ENCODE measurements at places on chromosomes 5 and 9. TPM values are rescaled to one million over a fixed set of nuclear protein-coding genes. Genes with fewer than 3 reads are reported as not detected.

SAPCD2 gene
- 0.12 TPM for total RNA-seq

FAM240B gene
- not detected for total RNA-seq

SLC6A7 gene
- total RNA-seq, result not detected

MXD3 gene
- total RNA-seq, result 1.7 TPM

ALDH1A1 gene
- total RNA-seq, result 23.3 TPM

FGF1 gene
- 43.6 TPM for total RNA-seq

SPZ1 gene
- not detected for total RNA-seq

CDKN2B-AS1 gene
- total RNA-seq, result 0.17 TPM

HMCN2 gene
- 7.3 TPM for total RNA-seq

SLC34A1 gene
- not detected for total RNA-seq

C7 gene
- 199 TPM for total RNA-seq

ADAMTS12 gene
- total RNA-seq, result 1.4 TPM

SLC6A3 gene
- not detected for total RNA-seq

HAPLN1 gene
- total RNA-seq, result 0.05 TPM

DAB2IP gene
- 54.8 TPM for total RNA-seq

CARTPT gene
- not detected for total RNA-seq

ESM1 gene
- total RNA-seq, result not detected

IRX4 gene
- total RNA-seq, result 19.6 TPM

RIGI gene
- 4.5 TPM for total RNA-seq

DRD1 gene
- total RNA-seq, result not detected

GAPT gene
- 1.4 TPM for total RNA-seq

RNF183 gene
- not detected for total RNA-seq

RANBP3L gene
- 0.50 TPM for total RNA-seq

UBAC1 gene
- total RNA-seq, result 116 TPM

NOTCH1 gene
- total RNA-seq, result 15.4 TPM

C1QTNF3 gene
- 1.1 TPM for total RNA-seq

SLC34A3 gene
- not detected for total RNA-seq

PCDHB5 gene
- 3.1 TPM for total RNA-seq

DNM1 gene
- 5.4 TPM for total RNA-seq

IRX2 gene
- 3.1 TPM for total RNA-seq

SH3TC2 gene
- total RNA-seq, result 15.7 TPM

AQP7 gene
- 173 TPM for total RNA-seq

FAM114A2 gene
- total RNA-seq, result 36.3 TPM

PCDHB8 gene
- total RNA-seq, result 1.8 TPM

PCDHGA1 gene
- total RNA-seq, result 3.0 TPM

PURA gene
- 24.6 TPM for total RNA-seq
